Anterior cingulate cortex (tissue), 58 donors: ENCODE measurements at places on chromosomes 2 and 18.

GRCh38 chr18:46152808-46153617 is 48.8 kb downstream of the HAUS1 start:
- no peak for DNase-seq

DNA sequence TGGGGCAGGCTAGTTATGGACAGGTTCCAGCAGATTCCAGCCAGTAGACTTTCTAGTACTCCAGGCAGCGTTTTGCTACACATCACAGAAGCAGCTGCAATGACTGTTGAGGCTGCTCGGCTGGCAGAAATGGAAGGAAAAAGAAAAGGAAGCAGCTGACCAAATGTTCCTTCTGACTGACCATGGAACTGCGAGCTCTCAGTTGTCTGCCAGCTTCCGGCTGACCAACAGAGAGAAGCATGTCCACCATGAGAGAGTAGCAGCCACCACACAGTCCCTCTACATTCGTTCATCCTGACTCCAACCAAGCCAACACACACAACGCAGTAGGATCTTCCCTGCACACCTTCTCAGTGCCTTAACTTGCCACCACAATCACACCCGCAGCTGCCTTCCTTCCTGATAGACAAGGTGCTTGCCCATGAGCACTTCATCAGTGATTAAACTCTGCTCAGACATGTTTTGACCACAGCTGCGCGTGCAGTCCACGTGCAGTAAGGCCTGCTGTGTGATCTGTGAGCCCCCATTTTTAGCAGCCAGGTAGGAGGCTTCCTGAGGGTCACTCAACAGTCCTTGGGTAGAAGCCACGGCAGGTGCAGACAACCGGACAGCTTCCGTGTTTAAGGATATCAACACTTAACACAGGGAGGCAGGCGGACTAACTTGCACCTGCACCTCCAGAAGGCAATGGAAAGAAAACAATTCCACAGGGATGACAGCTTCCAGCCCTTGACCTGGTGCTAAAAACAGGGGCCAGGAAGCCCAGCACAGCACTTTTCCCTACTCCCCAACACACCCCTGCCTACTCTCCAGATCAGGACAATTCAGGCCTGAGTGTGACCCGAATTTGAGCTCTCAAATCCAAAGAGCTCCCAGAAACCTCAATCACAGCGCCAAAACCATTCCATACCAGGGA is 996 bp downstream of the TGFBRAP1 start:
- DNase-seq, result no peak

GRCh38 chr2:109145286-109145685 is 16.3 kb downstream of the SH3RF3 start:
- DNase-seq, result no peak

GRCh38 chr18:28127228-28127627 is 49.7 kb downstream of the CDH2 start:
- no peak for DNase-seq

- no peak for DNase-seq
Measured at GRCh38 chr2:174486563-174487107, at the start of gene GPR155. Gene GPR155 (minus strand): TSS chr2:174487029. CDS start chr2:174481956, 5,073 bp downstream.

GRCh38 chr2:148860037-148860436 is 15.0 kb upstream of the KIF5C start:
- DNase-seq, result no peak

DNA sequence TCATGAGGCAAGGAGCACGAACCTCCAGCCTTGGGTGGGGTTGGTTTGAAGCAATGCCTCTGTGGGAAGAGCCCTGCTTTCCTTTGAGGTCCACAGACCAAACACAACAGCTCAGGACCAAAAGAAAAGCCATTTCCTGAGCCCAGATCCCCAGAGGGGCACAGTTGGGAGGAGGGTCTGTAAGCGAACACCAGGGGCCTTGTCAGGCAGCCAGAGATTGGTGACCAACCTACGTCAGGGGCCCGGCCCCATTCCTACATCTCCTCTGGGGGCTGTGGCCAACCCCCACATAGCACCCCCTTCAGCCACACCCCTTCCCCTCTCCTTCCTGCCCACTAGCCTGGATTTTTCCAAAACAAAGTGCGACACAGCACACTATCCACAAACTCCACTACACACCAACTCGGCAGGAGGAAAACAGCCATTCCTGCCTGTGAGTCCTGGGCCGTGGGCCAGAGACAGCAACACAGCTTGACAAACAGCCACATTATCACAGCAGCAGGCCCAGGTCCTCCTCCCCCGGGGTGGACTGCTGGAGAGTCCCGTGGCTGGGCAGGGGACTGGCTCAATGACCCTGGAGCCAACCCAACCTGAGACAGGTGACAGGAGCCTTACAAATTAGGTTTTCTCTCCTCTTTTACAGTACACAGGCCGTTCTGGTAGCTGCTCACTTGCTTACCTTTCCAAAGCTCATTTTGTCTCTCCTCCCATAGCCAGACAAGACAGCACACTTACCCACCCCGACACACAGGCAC is 98.8 kb downstream of the TNS1 start:
- DNase-seq, result no peak

DNA sequence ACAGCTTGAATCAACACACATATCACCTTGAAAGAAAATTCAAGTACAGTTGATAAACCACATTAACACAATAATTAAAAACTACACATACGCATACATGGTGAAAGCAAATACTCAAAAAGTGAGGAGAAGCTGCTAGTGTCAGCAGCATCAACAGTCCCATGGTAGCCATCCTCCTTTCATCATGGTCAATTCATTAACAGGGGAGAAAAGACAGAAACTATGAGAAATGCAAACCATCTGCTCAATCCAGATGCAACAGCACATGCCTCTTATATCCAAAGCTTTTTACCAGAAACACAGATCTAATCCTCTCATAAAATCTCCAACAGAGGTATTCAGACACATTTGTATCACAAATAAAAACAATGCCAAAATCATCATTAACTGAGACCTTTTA is 81.9 kb upstream of the CHRNA1 start:
- DNase-seq, result no peak

GRCh38 chr2:241563981-241564595 is 5.5 kb downstream of the BOK start:
- no peak for DNase-seq

DNA sequence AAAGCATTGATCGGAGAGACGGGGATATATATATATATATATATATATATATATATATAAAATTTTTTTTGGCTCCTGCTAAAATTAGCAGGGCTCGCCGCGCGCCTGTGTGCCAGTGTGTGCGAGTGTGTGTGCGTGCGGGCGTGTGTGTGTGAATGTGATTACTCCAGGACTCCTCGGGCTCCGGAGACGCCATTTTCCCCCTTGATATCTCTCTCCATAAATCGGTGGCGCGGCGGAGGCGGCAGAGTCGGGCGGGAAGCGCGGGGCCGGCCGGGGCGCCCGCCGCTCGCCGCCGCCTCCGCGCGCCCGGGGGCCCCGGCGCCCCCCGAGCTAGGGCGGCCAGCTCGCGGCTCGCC is 795 bp upstream of the SETBP1 start:
- peak; percentile 51 for DNase-seq

DNA sequence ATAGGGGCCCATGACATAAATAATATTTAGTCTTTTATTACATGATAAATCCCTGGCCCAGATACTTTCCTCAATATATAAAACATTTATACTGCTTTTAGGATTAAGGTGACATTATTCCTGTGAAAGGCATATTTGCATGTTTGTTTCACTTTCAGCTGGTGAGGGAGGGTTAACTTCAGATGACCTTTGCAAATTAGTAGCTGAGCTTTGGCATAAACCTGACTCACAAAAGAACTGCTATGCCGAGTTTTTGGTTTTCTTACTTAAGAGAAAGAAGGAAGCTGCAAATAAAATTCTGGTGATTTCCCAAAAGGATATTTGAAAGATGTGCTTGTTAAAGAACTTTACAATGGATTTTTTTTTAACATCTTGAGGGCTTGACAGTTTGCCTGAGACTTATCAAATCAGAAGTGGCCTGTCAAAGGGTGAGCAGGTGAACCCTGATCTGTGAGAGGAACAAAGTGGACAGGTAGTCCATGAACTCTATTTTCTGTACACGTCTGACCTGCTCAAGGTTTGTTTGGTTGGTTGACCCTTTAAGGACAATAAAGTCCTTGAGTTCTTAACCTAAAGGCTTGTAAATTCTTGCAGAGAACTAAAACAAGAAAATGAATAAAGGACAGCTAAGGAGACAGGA is 93.5 kb downstream of the FAM124B start:
- DNase-seq, result no peak

GRCh38 chr2:196153480-196153879 is 17.9 kb downstream of the STK17B start:
- no peak for DNase-seq

- DNase-seq, result no peak
Measured at GRCh38 chr2:17791121-17791816, 25.0 kb upstream of the MSGN1 start.

DNA sequence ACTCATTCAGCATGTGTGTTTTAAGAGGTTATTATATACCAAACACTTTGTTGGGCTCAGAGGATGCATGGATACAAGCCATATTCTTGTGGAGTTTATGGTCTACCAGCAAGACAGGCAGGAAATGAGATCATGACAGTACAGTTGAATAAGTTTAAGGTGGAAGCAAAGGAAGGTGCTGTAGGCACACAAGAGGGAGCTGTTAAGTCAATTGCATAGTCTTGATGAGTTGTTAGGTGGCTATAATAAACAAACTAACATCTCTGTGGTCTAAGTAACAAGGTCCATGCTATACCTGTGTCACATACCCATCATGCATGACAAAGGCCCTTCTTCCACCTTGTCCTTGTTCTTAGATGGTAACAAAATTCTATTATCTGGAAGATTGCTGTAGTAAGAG is 538.3 kb downstream of the CNTNAP5 start:
- DNase-seq, result no peak

DNA sequence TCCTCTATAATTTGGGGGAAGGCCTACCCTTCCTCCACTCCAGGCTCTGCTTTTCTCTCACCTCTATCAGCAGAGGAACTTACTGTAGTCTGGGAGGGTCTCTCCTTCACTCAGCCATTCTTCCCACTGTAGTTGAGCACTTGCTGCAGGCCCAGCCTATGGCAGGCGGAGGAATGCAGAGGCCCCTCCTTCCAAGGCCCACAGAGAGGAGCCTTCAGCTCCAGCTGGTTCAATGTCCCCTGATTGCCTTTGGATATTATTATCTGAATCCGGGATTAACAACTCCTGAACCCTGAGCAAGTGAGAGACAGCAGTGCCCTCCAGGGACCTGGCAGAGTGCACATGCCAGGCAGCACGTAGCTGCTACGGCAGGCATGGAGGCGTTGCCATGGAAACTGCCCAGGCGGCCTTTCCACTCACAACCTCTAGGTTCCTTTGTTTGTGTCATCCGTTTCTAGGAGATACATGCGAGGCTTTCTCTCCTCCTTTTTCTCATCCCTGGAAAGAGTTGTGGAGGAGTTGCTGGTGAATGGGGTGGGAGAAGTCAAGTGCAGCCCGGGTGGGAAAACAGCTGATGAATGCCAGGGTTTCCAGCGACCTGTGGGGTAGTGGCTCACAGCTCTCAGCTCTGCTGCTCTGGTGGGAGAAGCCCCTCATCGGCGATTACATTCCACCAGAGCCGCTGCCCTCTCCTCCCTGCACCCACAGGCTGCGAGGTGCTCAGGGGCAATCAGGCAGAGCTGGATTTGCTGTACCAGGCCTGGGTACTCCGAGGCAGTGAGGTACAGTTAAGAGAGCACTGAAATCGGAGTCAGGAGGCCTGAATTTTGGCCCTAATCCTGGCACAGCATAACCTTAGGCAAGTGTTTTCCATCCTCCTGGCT is 55.3 kb upstream of the HK2 start:
- DNase-seq, result no peak

GRCh38 chr2:8876628-8877027 is 39.2 kb upstream of the KIDINS220 start:
- DNase-seq, result no peak

DNA sequence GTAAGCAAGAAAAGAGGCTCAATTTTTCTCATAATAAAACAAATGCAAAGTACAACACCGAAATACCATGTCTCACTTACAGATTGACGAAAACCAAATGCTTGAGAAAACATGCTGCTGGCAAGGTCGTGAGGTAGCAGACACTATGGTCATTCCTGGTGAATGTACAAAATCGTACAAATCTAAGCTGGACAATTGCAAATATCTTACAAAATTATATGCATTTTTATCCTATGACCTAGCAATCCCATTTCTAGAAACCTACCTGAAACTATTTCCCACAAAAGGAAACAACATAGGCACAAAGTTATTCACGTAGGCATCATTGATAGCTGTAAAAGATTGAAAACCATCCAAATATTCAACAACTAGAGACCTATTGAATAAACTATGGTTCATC is 54.0 kb downstream of the SCG2 start:
- DNase-seq, result no peak

DNA sequence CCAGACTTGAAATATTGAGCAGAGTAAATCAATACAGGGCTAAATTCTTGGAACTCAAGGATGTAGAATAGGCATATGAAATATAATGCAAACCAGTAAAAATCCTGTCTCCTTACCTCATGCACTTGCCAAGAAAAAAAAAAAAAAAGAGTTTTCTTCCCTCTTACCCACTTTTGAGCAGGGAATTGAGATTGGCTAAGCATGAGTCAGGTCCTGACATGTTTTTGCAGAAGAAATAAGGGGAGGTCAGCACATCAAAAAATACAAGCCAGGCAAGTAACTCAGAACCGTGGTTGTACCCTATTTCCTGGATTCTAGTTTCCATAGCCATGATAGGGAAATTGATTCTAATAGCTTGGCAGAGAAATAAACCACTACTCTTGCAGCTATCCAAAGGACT is 1526.7 kb downstream of the LRP1B start:
- DNase-seq, result no peak

DNA sequence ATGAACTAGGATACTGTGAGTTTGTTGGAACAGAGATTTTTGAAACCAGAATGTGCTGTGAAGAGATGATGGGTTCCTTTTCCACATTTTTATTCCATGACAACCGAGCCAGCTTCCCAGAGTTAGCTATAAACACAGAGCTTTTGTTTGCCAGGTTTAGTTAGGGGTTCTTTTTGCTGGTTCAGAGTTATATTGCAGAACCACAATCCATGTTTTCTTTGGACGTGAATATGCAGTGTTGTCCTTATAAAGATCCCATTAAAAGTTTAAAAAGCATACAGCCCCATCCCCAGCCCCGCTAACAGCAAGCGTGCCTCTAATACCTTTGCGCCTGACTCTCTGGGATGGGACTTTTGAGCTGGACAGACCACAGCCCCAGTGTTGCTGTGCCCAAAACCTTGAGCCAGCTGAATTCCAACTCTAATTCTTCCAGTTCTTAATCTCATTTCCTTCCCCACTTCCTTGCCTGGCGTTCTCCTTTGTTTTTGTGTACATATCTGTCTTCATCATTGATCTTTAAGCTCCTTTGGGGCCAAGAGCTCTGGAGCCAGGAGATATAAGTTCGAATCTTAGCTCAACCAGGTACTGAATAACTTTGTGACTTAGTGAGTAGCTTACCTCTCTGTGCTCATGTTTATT is 72.3 kb downstream of the SPATS2L start:
- DNase-seq, result no peak

- DNase-seq, result no peak
Measured at GRCh38 chr18:76952747-76953146, 130.4 kb downstream of the ZNF236 start.
